Effector memory CD4-positive, alpha-beta T cell (primary cell): ENCODE measurements at places on chromosomes 2 and 18.
A peak's percentile ranks its signal among the peaks of the same experiment; 100 is the strongest.

DNA sequence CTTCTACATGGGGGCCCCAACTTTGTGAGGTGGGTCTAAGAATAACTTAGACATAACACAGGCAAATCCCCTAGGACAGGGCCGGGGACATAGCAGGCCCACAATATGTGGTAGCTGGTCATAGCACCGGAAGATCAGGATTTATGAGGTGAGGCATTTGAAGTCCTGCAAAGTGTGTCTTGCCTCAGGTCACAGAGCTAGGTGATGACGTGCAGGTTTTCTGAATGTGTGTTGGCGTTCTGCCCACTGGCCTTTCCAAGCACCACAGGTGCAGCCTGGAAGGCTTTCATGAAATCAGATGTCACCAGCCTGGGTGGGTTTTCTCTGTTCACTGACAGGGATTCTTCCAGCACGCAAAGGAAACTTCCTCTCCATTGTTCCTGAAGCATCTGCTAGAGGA, 119.1 kb downstream of the LRATD1 start:
- no peaks in the 10 kb centered on the region for H3K36me3 ChIP-seq
- H3K27ac ChIP-seq: no peak overlapping the region
- no peaks in the 10 kb centered on the region for H3K4me1 ChIP-seq
- DNase-seq: no peak
- no peaks in the 10 kb centered on the region for H3K27me3 ChIP-seq

- H3K27me3 ChIP-seq: no peaks in the 10 kb centered on the region
- H3K27ac ChIP-seq: no peak overlapping the region
- peaks cover 3% of the 10 kb centered on the region for H3K4me1 ChIP-seq
- H3K36me3 ChIP-seq: peaks cover 3% of the 10 kb centered on the region
- no peak for DNase-seq
- H3K4me3 ChIP-seq: no peak overlapping the region
Measured at GRCh38 chr2:10342245-10342951, 39.7 kb downstream of the HPCAL1 start.

DNA sequence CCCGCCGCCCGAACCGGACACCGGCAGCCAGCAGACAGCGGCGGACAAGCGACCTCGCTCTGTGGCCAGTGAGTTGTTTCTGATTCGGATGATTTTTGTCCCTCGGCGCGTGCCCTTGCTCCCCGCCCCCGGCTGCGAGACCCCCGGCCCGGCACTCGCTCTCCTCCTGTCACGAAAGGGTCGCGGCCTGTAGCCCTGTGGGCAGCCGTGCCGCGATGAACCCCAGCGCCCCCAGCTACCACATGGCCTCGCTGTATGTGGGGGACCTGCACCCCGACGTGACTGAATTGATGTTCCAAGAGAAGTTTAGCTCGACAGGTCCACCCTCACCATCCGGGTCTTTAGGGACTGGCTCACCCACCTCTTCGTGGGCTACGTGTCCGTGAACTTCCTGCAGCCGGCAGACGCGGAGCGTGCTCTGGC, 1257.5 kb upstream of the ACVR2A start:
- no peaks in the 10 kb centered on the region for H3K36me3 ChIP-seq
- no peaks in the 10 kb centered on the region for H3K4me1 ChIP-seq

DNA sequence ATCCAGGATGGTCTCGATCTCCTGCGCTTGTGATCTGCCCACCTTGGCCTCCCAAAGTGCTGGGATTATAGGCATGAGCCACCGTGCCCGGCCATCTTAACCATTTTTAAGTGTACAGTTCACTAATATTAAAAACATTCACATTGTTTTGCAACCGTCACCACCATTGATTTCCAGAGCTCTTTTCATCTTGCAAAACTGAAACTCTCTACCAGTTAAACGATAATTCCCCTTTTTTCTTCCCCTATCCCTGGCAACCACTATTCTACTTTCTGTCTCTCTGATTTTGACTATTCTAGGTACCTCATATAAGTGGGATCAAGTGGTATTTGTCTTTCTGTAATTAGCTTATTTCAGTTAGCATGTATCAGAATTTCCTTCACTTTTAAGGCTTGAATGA, 16.8 kb upstream of the NEUROD1 start:
- H3K4me3 ChIP-seq: no peak overlapping the region
- H3K4me1 ChIP-seq: no peaks in the 10 kb centered on the region
- DNase-seq: no peak

DNA sequence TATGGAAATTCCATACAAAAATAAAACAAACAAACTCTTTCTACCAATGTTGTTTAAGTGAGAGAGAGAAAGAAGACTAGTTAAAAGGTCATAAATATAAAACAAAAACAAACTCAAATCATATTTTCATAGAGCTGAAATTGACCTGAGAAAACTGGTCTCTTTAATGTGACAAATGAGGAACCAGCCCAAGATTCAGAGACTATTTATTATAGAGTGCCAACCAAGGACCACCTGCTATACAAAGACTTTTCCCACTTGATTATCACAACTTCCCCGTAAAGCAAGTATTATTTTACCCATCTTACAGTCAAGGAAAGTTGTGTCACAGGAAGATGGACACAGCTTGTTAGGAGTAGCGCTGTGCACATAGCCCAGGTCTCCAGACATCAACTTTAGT, 13.3 kb downstream of the ANKRD44 start:
- no peaks in the 10 kb centered on the region for H3K27me3 ChIP-seq
- peak overlapping the region; percentile 79 for H3K27ac ChIP-seq
- no peaks in the 10 kb centered on the region for H3K36me3 ChIP-seq
- no peak overlapping the region for H3K4me3 ChIP-seq

DNA sequence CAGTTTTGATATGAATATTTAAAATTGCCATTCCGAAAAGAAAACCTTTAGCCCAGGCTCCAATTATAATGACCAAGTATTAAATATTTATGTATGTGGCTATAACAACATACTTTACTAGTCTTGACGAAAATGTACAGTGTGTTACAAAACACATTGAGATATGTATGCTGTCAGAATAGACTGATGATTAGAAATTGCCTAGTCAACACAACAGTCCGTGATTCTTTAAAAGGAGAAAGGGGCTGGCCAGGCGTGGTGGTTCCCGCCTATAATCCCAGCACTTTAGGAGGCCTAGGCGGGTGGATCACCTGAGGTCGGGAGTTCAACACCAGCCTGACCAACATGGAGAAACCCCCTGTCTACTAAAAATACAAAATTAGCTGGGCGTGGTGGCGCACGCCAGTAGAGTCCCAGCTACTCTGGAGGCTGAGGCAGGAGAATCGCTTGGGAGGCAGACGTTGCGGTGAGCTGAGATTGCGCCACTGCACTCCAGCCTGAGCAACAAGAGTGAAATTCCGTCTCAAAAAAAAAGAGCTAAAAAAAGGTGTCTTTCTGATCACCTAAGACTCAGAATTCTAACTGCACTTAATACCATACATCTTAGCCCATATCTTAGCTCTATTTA, 1.8 kb downstream of the CHAC2 start:
- no peaks in the 10 kb centered on the region for H3K27me3 ChIP-seq
- no peak for DNase-seq
- peaks cover 4% of the 10 kb centered on the region for H3K4me1 ChIP-seq

GRCh38 chr18:3234457-3234856, 13.1 kb upstream of the MYL12A start:
- no peak overlapping the region for H3K27ac ChIP-seq
- no peaks in the 10 kb centered on the region for H3K4me1 ChIP-seq
- no peak for DNase-seq

DNA sequence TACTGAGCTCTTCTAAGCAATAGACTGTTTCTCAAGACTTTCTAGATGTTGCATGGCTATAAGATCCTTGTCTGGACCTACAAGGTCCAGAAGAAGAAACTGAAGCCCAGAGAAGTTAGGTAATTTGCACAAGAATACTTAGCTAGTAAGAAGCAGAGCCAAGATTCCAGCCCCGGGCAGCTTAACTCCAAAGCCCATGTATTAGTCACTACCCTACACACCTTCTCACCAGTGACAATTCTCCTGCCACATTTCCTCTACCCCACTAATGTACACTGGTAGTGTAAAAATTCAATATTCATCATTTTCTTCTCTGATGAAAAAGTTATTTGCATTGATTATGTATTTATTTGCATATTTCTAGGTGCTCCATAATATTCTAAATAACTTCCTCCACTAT, 95.5 kb upstream of the CREB1 start:
- no peak overlapping the region for H3K27ac ChIP-seq
- H3K4me1 ChIP-seq: no peaks in the 10 kb centered on the region
- no peak overlapping the region for H3K4me3 ChIP-seq
- no peaks in the 10 kb centered on the region for H3K27me3 ChIP-seq
- H3K36me3 ChIP-seq: no peaks in the 10 kb centered on the region

GRCh38 chr2:145752091-145752806, 1232.3 kb upstream of the ZEB2 start:
- H3K4me3 ChIP-seq: no peak overlapping the region
- H3K4me1 ChIP-seq: no peaks in the 10 kb centered on the region
- DNase-seq: no peak
- H3K36me3 ChIP-seq: no peaks in the 10 kb centered on the region
- no peak overlapping the region for H3K27ac ChIP-seq

DNA sequence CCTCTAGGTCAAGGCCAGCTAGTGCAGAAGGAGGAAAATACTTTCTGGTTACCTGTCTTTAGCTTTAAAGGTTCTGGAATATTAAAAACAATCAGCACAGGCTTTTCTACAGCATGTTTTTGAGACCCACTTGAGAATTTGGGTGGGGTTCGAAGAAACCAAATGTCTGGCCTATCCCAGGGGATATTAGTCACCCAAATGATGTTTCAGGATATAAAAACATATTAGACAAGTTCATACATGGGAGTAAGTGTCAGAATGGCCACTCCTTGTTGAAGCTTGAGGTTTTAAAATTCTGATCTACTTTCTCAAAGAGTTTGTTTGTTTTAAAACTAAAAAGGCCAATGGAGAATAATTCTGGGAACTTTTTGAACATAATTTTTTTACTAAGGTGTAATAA, 158.6 kb upstream of the DLX2 start:
- no peak for DNase-seq
- no peak overlapping the region for H3K27ac ChIP-seq
- no peak overlapping the region for H3K4me3 ChIP-seq
- no peaks in the 10 kb centered on the region for H3K27me3 ChIP-seq
- no peaks in the 10 kb centered on the region for H3K36me3 ChIP-seq

- no peaks in the 10 kb centered on the region for H3K36me3 ChIP-seq
- no peaks in the 10 kb centered on the region for H3K27me3 ChIP-seq
- H3K27ac ChIP-seq: no peak overlapping the region
- no peak overlapping the region for H3K4me3 ChIP-seq
- DNase-seq: no peak
- H3K4me1 ChIP-seq: no peaks in the 10 kb centered on the region
Measured at GRCh38 chr2:215699700-215700538, 264.1 kb upstream of the FN1 start.

- H3K4me3 ChIP-seq: no peak overlapping the region
- H3K27me3 ChIP-seq: no peaks in the 10 kb centered on the region
- no peaks in the 10 kb centered on the region for H3K36me3 ChIP-seq
- no peak overlapping the region for H3K27ac ChIP-seq
- H3K4me1 ChIP-seq: no peaks in the 10 kb centered on the region
- no peak for DNase-seq
Measured at GRCh38 chr2:129812071-129812470, 167.4 kb upstream of the RAB6C start.

DNA sequence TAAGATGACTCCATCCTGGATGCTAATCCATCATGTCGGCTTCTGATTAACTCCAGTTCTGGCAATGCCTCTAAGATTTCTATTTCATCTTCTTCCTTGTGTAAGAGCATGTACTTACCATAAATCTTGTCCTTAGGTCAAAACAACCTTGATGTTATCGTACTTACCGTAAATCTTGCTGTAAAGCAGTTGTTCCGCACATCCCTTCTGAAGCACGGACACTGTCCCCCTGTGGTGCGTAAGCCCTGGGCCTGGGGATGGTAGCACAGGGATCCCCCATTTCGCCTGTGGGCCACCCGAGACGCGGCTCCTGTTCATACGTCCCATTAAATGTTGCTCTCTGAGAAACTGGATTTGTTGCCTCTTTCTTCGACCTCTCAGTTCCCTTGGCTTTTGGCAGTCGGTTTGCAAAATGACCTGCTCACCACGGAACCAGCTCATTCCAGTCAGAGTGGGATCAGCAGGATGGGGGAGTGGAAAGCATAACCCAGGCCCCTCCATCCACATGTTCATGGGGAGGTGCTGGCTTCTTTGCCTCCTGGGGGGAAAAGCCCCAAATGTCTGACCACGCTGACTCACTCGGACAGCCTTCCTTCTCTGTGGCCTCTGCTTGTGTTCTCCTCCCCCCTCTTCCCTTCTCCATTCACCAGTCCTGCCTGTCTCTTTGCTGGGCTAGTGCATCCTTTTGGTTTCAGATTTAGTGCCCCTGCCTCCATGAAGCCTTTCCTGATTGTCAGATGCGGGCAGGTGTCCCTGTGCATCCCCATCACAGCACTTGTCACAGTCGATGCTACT, 49.9 kb downstream of the RAB31 start:
- no peak overlapping the region for H3K4me3 ChIP-seq
- no peak for DNase-seq
- H3K27me3 ChIP-seq: no peaks in the 10 kb centered on the region
- H3K36me3 ChIP-seq: no peaks in the 10 kb centered on the region
- no peaks in the 10 kb centered on the region for H3K4me1 ChIP-seq
- no peak overlapping the region for H3K27ac ChIP-seq
